ENCODE measurements at places on chromosomes 13 and 19.

GRCh38 chr13:49497272-49497671 lies 1.5 kb downstream of the PHF11 start:
- H3K4me1 ChIP-seq, result peaks cover 7% of the 10 kb centered on the region
- DNase-seq, result no peak
- no peak overlapping the region for H3K4me3 ChIP-seq

DNA sequence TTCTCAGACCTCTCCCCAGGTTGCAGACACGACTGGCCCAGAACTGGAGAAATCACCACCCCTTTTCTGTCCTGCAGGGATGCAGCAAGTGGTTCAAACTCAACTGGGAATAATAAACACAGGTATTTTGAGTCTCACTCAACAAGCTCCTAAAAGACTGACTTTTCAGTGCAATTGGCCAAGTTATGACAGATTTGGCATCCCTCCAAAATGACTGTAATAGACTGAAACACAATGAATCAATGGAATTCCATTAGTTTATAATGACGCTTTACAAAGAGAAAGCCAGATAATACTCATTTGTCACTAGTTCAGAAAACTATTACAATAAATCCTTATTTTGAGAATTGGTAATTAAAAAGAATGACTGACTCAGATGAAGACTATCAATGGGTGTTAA lies 38.1 kb downstream of the MIPEP start:
- no peak overlapping the region for H3K4me3 ChIP-seq
- no peaks in the 10 kb centered on the region for H3K4me1 ChIP-seq
- H3K27ac ChIP-seq, result no peak overlapping the region
- DNase-seq, result no peak

GRCh38 chr19:40716031-40716481 lies 630 bp downstream of the COQ8B start:
- no peak for DNase-seq
- H3K27me3 ChIP-seq, result no peaks in the 10 kb centered on the region
- H3K4me3 ChIP-seq, result peak overlapping the region; percentile 77
- peaks cover 3% of the 10 kb centered on the region for H3K36me3 ChIP-seq

GRCh38 chr19:28971049-28971448 lies 241.9 kb downstream of the UQCRFS1 start:
- no peaks in the 10 kb centered on the region for H3K36me3 ChIP-seq
- no peaks in the 10 kb centered on the region for H3K4me1 ChIP-seq
- no peak overlapping the region for H3K4me3 ChIP-seq
- no peak for DNase-seq
- H3K27me3 ChIP-seq, result no peaks in the 10 kb centered on the region

DNA sequence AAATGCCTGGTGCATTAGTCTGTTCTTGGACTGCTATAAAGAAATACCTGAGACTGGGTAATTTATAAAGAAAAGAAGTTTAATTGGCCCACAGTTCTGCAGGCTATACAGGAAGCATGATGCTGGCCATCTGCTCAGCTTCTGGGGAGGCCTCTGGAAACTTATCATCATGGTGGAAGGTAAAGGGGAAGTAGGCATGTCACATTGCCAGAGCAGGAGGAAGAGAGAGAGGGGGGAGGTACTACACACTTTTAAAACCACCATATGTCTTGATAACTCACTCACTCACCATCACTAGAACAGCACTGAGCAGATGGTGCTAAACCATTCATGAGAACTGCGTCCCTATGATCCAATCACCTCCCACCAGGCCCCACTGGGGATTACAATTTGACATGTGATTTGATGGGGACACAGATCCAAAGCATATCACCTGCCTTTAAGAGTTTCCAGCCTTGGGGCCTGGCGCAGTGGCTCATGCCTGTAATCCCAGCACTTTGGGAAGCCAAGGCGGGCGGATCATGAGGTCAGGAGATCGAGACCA lies 219.0 kb downstream of the KATNAL1 start:
- no peaks in the 10 kb centered on the region for H3K4me1 ChIP-seq
- no peak overlapping the region for H3K4me3 ChIP-seq
- H3K27ac ChIP-seq, result no peak overlapping the region
- no peaks in the 10 kb centered on the region for H3K36me3 ChIP-seq
- no peaks in the 10 kb centered on the region for H3K27me3 ChIP-seq
- DNase-seq, result no peak

DNA sequence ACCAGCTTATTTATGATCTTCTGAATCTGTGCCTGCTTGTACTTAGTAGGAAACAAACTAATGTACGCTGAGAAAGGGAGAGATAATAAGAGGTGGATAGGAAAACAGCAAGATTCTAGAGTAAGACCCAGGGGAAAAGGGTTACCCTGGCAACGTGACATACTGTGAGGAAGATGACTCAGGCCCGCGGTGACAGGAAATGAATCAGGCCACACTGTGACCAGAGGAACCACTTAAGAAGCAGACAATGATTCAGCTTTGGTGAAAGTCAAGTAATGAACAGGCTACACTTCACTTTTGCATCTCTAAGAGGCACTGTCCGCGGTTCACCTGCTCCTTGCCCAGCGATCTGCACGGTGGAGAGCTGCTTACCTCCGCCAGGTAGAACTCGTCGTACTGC lies 158.2 kb downstream of the NALCN start:
- H3K4me3 ChIP-seq, result no peak overlapping the region
- H3K27me3 ChIP-seq, result no peaks in the 10 kb centered on the region
- no peak overlapping the region for H3K27ac ChIP-seq

- no peaks in the 10 kb centered on the region for H3K36me3 ChIP-seq
- H3K27me3 ChIP-seq, result no peaks in the 10 kb centered on the region
- H3K4me3 ChIP-seq, result no peak overlapping the region
- no peaks in the 10 kb centered on the region for H3K4me1 ChIP-seq
- no peak overlapping the region for H3K27ac ChIP-seq
These were observed 20.0 kb downstream of the ZNF780B start for GRCh38 chr19:40035996-40036395.

DNA sequence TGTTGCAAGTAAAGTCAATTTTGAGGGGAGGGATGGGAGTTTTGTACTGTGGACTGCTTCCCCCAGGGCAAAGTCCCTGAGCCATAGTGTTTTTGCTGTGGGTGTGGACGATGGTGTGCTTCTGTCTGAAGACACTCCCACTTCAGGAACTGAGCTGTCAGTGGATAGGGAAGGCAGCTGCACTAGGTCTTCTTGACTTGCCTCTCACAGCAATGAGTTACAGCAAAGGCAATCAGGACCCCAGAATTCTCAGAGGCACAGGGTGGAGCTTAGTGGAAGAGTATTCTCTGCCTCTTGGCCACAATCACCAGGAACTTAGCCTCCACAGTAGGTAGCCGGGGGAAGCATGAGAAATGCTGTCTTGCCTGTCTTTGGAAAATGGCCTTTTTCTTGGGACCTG lies 1416.6 kb upstream of the MIR17HG start:
- H3K27me3 ChIP-seq, result no peaks in the 10 kb centered on the region
- no peak overlapping the region for H3K27ac ChIP-seq
- no peak overlapping the region for H3K4me3 ChIP-seq

GRCh38 chr13:111265006-111265700 lies 55.3 kb upstream of the TEX29 start:
- no peaks in the 10 kb centered on the region for H3K36me3 ChIP-seq
- H3K4me1 ChIP-seq, result no peaks in the 10 kb centered on the region
- no peak for DNase-seq
- H3K4me3 ChIP-seq, result no peak overlapping the region
- no peak overlapping the region for H3K27ac ChIP-seq

DNA sequence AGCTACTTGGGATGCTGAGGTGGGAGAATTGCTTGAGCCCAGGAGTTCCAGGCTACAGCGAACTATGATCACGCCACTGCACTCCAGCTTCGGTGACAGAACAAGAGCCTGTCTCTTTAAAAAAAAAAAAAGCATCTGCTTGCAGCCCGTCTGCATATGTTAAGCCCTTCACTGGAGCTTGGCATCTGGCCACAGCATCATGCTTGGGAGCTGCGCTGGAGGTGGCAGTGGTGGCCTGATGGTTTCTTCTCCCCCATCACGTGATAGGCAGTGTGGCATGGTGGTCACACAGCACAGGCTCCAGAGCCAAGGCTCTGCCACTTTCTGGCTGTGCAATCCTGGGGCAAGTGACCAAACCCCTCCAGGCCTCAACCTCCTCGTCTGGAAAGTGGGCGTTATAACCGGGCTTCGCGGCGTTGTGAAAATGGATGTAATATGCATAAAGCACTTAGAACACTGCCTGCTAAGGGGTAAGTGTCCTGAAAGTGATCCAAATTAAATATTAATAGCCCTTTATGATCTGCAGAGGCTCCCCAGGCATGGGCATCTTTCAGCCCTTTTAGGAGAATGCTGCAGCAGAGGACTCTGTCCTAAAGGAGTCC lies 24.4 kb downstream of the MARK4 start:
- H3K27ac ChIP-seq, result no peak overlapping the region
- no peak for DNase-seq
- H3K27me3 ChIP-seq, result no peaks in the 10 kb centered on the region
- H3K4me3 ChIP-seq, result no peak overlapping the region
- H3K4me1 ChIP-seq, result no peaks in the 10 kb centered on the region
- no peaks in the 10 kb centered on the region for H3K36me3 ChIP-seq

DNA sequence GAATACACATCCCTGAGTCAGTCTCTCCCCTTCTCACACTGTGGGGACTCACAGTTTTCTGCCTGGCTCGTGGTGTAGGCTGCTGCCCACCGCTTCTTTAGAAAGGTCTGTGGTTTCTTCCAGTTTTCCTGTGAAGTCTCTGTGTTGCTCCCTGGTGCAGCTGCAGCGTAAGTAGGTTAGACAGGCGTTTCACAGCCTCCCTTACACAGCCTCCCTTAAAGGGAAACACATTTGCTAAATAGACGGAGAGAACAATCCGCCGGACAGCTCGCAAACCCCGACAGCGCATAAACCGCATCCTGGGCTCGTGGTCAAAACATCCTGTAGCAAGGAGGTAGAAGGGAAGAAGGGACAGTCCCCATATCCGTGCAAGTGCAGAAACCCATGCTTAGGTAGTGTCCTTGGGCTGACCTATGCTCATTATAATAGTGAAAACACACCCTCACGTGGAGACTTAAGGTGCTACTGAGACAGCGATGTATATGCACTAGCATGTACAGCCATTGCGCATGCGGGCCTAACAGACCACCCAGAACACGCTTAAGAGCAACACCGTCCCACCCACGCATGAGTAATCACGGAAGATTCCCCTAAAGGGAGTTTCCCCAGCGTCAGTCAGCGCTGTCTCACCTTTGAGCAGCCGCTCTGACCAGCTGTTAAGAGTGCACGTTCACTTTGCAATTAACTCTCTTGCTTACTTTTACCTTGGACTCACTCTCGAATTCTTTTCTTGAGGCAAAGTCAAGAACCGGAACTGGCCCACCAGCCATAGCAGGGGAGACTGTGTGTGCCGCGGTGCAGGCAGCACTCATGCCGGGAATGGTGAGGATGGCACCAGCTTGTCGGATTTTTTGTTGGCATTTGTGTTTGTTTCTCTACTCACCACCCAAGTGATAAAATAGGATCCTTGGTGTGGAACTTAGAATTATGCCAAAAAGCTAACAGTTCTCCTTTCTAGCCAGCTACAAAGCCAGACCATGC lies 16.6 kb downstream of the SIGLEC8 start:
- no peak overlapping the region for H3K27ac ChIP-seq
- H3K4me1 ChIP-seq, result no peaks in the 10 kb centered on the region
- peaks cover 9% of the 10 kb centered on the region for H3K27me3 ChIP-seq

- DNase-seq, result no peak
- H3K36me3 ChIP-seq, result no peaks in the 10 kb centered on the region
- no peak overlapping the region for H3K27ac ChIP-seq
- H3K4me1 ChIP-seq, result peaks cover 19% of the 10 kb centered on the region
These were observed 2.2 kb downstream of the ARHGAP45 start for GRCh38 chr19:1069009-1069779.

DNA sequence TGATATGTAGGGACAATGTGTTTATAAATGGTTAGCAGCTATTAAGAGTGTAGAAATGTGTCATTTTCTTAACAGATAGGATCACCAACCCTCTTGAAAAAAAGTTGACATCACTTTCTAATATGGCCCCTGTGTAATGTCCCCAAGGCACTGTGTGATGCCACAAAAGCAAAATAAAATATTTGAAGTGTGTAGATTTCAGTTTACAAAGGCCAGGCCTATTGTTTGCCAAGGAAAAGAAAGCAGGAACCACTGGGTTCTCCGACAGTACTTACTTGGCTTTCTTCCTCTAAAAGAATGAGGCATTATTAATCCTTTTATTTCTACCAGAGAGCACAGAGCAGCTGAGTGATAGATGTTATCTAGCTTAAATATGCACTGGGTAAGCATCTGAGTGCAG lies 10.5 kb upstream of the GJA3 start:
- H3K4me1 ChIP-seq, result 0 out of 2 replicates have a peak, but pooled peaks cover 5% of the 10 kb centered on the region
- H3K27ac ChIP-seq, result no peak overlapping the region
- no peak overlapping the region for H3K4me3 ChIP-seq
- DNase-seq, result no peak
- H3K27me3 ChIP-seq, result no peaks in the 10 kb centered on the region

DNA sequence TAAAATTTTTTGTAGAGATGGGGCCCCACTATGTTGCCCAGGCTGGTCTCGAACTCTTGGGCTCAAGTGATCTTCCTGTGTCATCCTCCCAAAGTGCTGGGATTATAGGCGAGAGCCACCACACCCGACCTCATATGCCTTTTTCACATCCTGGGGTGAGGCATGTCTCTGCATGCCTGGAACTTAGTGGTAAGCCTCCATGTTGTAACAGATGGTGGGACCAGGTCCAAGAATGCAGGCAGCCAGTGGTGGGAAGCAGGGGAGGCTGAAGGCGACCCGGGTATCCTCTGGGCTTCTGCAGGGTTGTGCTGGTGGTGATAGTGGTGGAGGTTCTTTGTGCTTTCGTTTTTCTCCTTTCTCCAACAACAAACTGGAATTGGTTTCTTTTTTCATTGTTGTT lies 30.1 kb upstream of the CCDC124 start:
- no peak overlapping the region for H3K27ac ChIP-seq
- no peaks in the 10 kb centered on the region for H3K36me3 ChIP-seq
- DNase-seq, result no peak
- no peaks in the 10 kb centered on the region for H3K4me1 ChIP-seq
- H3K4me3 ChIP-seq, result no peak overlapping the region
- no peaks in the 10 kb centered on the region for H3K27me3 ChIP-seq

- H3K4me1 ChIP-seq, result no peaks in the 10 kb centered on the region
- DNase-seq, result no peak
- H3K4me3 ChIP-seq, result no peak overlapping the region
- H3K36me3 ChIP-seq, result no peaks in the 10 kb centered on the region
These were observed 43.4 kb upstream of the N4BP2L1 start for GRCh38 chr13:32471187-32471922.

All from Panc1 (cell line).